ENCODE measurements at places on chromosomes 5 and 9.

DNA sequence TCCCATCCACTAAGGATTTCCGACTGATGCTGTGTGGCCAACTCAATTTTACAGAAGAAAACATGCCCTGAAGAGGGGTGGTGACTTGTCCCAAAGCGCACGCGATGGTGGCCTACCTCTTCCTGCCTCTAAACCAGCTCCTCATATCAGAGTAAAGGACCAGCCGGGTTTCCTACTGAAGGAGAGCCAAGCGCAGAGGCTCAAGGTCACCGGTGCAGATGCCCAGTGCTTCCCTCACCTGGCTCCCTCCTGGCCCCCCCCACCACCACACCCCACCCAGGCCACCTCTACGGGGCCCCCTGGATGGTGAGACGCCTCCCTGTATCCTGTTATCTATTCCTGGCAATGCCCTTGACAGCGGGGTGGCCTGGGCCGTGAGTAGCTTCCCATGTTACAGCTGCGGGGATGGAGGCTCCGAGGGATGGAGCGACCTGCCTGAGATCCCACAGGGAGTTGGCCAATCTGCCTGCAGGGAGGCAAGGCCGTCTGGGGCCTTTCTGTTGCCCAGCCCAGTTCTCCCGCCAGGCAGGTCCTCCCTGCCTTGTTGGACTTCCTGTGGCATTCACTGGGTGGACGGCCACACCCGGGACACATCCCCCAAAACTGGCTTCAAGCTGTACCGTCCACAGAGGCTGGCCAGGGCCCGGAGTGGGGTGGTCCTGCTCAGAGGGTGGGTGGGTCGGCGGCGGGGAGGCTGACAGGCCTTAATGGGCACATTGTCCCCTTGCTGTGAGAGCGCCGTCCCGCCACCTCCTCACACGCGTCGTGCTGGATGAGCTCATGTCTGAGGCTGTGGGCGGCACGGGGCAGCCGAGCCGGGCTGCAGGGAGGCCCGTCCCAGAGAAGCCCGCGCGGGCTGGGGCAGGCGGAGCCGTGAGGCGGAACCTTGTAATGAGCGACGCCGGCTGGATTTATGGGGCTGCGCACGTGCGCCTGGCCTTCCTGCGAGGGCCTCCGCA lies 72.5 kb downstream of the MACROH2A1 start:
- no peak for DNase-seq

DNA sequence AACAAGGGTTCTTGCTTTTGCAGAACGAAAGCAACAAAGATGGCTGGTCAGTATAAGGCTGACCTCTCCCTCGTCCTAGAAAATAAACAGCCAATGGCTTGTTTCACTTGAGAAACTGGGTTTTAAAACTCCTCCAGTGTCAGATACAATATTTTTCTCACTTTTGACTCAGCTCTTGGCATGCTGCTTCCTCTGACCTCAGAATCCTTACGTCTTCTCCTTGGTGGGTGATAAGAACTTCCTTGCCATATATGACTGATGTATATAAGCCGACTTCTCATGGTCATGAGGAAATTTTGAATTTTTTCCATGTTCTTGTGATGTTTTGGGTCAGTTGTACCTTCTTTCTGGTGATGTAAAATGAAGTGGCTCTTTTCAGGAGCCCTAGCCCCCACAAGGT lies 3.8 kb downstream of the ZNF618 start:
- DNase-seq: no peak

DNA sequence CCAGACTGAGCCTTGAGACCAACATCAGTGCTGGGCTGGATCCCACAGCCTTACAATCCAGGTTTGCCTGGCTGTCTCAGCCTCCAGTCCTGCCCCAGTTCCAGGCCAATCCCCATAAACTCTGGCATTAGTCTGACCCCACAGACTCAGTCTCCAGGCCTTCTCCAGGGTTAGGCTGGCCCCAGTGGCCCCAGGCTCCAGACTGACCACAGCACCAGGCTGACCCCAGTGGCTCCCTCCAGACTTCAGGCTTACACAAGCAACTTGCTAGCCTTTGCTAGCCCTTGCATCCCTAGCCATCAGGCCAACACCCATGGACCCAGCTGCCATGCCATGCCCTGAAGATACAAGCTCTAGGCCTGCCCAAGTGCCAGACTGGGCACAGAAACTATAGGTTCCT lies 1326.0 kb upstream of the C9orf72 start:
- DNase-seq: no peak

DNA sequence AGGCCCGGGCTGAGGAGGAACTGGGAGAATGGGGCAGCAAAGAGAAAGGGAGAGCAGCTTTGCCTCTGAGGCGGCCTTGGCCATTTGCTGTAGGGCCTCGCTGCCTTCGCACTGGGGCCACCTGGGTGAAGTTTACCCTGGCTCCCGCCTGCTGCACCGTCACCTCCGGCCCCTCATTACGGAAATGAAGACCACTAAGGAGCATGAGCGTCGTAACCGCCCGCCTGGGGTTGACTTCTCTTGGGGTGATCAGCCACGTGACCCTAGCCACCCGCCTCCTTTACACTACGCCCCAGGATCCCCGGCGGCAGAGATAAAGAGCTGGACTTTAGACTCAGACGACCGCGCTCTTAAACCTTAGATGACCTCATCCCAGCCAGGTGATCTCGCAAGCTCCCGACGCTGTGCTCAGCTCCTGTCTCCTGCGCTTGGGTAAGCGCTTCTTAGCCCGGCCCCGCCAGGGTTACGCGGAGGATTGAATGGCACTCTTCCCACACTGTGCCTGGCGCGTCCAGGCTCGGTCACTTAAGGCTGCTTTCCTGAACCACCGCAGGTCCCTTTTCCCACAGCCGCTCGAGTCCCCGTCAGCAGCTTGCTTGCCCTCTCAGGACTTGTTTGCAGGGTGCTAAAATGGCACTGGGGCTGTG lies 107.9 kb upstream of the LARP1 start:
- no peak for DNase-seq

DNA sequence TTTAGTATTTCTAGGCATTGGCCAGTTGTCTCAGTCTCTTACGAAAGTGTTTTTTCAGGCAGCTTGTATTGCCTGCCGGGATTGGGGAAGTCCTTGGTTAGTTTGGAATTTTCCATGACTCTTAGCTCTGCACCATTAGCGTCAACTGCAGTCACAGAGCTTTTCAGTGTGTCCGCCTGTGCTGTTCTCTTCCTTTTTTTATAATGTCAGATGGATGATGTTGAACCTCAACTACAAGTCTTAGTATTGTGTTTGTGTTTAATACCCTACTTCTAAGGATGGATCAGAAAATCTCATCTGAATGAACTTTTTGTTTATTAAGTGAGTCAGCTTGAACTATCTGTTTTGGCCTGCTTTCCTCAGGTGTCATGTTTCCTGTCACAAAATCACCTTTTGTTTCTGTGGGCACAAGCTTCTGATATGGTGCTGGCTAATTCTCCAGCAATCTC lies 33.1 kb downstream of the ATP6V0E1 start:
- no peak for DNase-seq

Measured in H54 (cell line).